ENCODE measurements at places on chromosomes 6 and 20. TPM values are rescaled to one million over a fixed set of nuclear protein-coding genes. Genes with fewer than 3 reads are reported as not detected.

GRCh38 chr20:44154521-44155001 is 32.4 kb downstream of the JPH2 start:
- H3K36me3 ChIP-seq = no peaks in the 10 kb centered on the region
- H3K4me3 ChIP-seq = no peak overlapping the region
- H3K27me3 ChIP-seq = peaks cover 8% of the 10 kb centered on the region
- no peak overlapping the region for H3K27ac ChIP-seq
- no peak for DNase-seq
- H3K4me1 ChIP-seq = peaks cover 6% of the 10 kb centered on the region

The MEI4 gene
- total RNA-seq = not detected

GRCh38 chr20:47859278-47859677 is 74.0 kb upstream of the SULF2 start:
- DNase-seq = no peak
- H3K4me1 ChIP-seq = peaks cover 12% of the 10 kb centered on the region
- H3K36me3 ChIP-seq = no peaks in the 10 kb centered on the region
- H3K4me3 ChIP-seq = no peak overlapping the region
- H3K27me3 ChIP-seq = no peaks in the 10 kb centered on the region

GRCh38 chr20:38153401-38153800 is 11.7 kb downstream of the TGM2 start:
- H3K27ac ChIP-seq = no peak overlapping the region
- H3K27me3 ChIP-seq = no peaks in the 10 kb centered on the region
- H3K36me3 ChIP-seq = no peaks in the 10 kb centered on the region

DNA sequence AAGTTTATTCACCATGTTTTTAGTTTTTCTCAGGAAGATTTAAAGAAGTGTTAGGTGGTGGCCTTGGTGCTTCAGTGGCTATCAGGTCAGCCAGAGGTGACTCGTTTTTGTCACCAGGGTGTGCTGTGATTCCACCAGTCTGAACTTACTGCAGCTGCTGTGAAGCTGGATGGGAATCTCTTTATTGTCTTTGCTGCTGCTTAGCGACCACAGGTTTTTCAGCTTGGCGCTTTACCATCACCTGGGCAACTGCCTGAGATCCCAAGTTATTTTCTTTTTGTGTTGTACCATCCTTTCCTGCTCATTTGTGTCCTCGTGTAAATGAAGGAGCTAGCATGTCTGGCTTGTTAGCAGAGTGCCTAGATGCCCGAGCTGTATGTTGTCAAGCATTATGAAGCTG is 146.9 kb downstream of the MACROD2 start:
- no peaks in the 10 kb centered on the region for H3K36me3 ChIP-seq
- no peaks in the 10 kb centered on the region for H3K4me1 ChIP-seq
- no peaks in the 10 kb centered on the region for H3K27me3 ChIP-seq
- no peak overlapping the region for H3K27ac ChIP-seq
- H3K4me3 ChIP-seq = no peak overlapping the region
- no peak for DNase-seq

The HLA-DRB1 gene
- 39.3 TPM for total RNA-seq

GRCh38 chr6:2384528-2384927 is 139.1 kb upstream of the GMDS start:
- H3K36me3 ChIP-seq = no peaks in the 10 kb centered on the region
- H3K27me3 ChIP-seq = no peaks in the 10 kb centered on the region
- no peak for DNase-seq
- H3K4me1 ChIP-seq = no peaks in the 10 kb centered on the region
- H3K27ac ChIP-seq = no peak overlapping the region

DNA sequence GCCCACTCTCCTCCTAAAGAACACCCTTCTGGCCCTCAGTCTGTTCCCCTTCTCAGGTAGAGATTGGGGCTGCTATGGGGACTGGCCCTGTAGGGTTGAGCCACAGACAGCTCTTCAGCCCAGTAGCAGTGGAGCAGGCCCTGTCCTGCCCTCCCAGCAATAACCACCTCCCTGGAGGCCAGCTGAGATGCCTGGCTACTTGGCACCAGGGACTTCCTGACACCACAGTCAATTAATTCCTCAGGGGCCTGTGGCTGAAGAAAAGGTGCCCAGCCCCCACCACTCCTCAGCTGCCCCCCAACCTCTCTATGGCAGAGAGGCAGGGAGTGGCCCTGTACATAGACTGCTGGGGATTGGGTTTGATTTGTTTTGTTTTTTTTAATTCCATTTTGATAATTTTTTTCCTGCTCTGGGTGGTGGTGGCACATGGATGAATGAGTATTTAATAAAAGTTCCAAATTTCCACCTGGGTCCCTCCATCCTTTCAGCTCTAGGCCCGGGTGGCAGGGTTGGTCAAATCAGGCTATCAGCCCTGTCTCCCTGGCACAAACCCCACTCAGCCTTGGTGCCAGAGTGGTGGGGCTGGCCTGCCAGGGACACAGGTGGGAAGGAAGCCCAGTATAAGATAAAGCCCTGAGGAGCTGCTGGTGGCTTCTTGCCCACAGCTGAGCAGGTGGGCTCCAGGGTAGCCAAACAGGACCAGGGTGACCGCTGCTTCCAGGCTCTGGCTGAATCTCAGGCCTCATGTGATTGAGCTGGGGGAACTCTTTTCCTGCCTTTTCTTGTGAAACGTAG is 1.9 kb upstream of the DEF6 start:
- DNase-seq = no peak
- H3K4me1 ChIP-seq = peaks cover 38% of the 10 kb centered on the region
- no peak overlapping the region for H3K27ac ChIP-seq
- H3K36me3 ChIP-seq = peaks cover 49% of the 10 kb centered on the region
- no peaks in the 10 kb centered on the region for H3K27me3 ChIP-seq
- H3K4me3 ChIP-seq = no peak overlapping the region

DNA sequence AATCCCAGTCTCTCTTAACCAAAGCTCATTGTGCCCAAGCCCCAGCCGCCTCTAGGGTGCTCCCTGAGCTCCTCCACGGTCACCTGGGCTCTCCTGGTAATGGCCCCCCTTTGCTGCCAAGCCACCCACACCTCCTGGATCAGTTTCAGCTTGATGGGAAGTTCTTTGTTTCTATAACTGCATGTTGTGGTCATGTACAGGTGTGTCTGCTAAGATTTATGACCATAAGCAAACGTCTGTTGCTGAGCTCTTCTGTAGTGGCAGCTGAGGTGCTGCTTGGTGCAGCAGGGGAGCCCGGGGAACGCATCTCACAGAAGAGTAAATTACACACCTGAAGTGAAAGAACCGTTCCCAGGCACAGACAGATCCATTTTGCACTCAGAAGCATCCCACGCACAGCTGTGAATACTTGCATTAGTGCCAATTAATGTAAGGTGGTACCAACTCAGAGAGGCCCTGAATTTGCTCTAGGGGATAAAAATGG is 194.6 kb upstream of the ARID1B start:
- H3K27ac ChIP-seq = no peak overlapping the region
- DNase-seq = no peak
- no peaks in the 10 kb centered on the region for H3K27me3 ChIP-seq
- no peaks in the 10 kb centered on the region for H3K4me1 ChIP-seq

The AFG1L gene
- total RNA-seq = 7.4 TPM

DNA sequence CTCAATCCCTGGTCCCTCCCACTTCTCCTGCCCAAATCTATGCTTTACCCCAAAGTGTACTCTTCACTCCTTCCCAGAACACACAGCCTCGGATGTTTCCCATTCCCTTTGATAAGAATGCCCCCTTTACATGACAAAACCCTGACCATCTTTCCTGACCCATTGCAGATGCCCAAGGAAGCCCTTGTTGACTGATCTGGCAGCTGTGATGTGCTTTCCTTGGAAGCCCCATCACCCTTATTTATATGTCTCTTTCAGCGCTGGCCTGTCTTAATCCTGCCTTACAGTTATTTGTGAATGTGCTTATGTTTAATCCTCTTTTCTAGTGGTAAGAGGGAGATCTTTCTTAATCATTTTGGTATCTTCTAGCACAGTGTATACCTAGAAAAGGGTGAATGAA is 523.1 kb downstream of the CD83 start:
- no peaks in the 10 kb centered on the region for H3K36me3 ChIP-seq
- no peak overlapping the region for H3K4me3 ChIP-seq
- no peaks in the 10 kb centered on the region for H3K27me3 ChIP-seq
- no peak overlapping the region for H3K27ac ChIP-seq
- no peak for DNase-seq

- H3K4me3 ChIP-seq = no peak overlapping the region
- H3K36me3 ChIP-seq = no peaks in the 10 kb centered on the region
- peak overlapping the region; percentile 69 for H3K27ac ChIP-seq
- no peak for DNase-seq
Observed at GRCh38 chr6:19231878-19232561, 605.1 kb upstream of the ID4 start.
